PC-9 (cell line): ENCODE measurements at places on chromosomes 3 and 15. TPM values are rescaled to one million over a fixed set of nuclear protein-coding genes. Genes with fewer than 3 reads are reported as not detected.

UROC1 gene
- not detected in 2 replicates for total RNA-seq

CKMT1B gene
- total RNA-seq: 1.6 TPM in 1 of 2 replicates, not detected in the other

PGBD4 gene
- total RNA-seq: 1.8 and 2.0 TPM in 2 replicates

SLC35A5 gene
- total RNA-seq: 24.2 and 35.7 TPM in 2 replicates

GRK7 gene
- not detected in 2 replicates for total RNA-seq

COL6A5 gene
- not detected in 2 replicates for total RNA-seq

RARB gene
- total RNA-seq: 0.75 and 1.0 TPM in 2 replicates

GOLGA6A gene
- 1.2 TPM in 1 of 2 replicates, not detected in the other for total RNA-seq

NT5DC2 gene
- 172 and 215 TPM in 2 replicates for total RNA-seq

FMN1 gene
- 19.6 and 25.8 TPM in 2 replicates for total RNA-seq

LIPC gene
- total RNA-seq: not detected in 2 replicates
